ENCODE measurements at places on chromosomes 12 and 14. TPM values are rescaled to one million over a fixed set of nuclear protein-coding genes. Genes with fewer than 3 reads are reported as not detected.

GRCh38 chr12:75452675-75453330, 27.8 kb upstream of the GLIPR1 start:
- DNase-seq, result no peak

CLEC2A gene
- not detected for total RNA-seq

DNA sequence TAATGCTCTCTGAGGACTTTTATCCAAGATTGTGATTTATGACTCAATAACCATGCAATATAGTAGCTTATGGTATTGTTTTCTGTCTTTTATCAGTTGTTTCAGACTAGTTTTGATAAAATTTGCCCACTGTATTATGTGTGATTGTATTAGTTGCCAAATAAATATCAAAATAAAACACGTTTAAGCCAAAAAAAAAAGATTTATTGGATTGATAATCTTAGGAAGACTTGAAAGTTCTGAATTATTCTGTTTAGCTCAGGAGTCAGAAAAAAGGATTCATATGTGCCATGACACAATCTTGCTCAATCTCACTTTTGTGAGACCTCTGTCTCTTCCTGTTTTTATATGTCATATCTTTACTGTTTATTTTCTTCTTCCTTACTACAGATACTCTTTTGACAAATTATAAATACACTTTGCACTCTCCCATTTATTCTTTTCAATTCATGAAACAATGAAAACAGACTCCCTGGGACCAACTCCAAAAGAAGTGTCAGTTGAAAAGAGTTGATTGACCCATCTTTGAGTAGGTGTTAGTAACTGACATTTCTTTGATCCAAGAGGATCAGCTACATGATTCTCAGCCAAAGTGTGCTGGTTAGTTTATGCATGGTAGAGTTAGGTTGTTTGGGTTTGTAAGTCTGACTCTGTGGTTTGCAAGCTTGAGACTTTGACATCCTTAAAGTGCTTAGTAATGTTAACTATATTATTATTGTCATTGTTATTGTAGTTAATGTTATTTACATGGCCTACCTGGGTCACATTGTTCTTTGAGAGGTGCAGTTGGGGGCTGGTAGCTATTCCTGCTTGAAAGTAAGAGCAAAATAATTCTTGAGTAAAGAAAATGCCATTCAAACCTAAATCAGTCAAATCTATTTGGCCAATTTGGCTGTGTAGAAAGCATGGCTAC, 2.5 kb downstream of the OR6C76 start:
- DNase-seq, result no peak

- DNase-seq, result peak; percentile 58
Measured at GRCh38 chr14:102683399-102684297, 91.2 kb downstream of the RCOR1 start.

CCDC85C gene
- total RNA-seq, result 14.5 TPM

DNA sequence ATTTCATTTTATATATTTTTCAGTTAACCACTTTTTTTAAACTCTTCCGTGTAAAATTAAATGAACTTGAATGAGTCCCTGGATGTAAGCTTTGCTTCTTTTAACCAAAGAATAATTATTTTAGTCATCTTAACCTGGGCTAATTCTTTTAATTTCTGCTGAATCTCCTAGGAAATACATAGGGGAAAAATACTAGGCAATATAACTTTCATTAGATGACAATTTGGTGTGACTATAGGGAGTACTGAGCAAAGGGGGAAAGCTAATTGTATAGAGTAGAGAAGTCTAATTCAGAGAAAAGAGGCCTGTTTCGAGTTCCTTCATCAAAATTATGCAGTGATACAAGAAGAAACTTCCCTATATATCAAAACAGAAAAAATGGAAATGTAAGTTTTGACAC, 388.1 kb downstream of the NOVA1 start:
- no peak for DNase-seq

- DNase-seq, result no peak
Measured at GRCh38 chr12:80234667-80235066, 135.3 kb downstream of the OTOGL start.

DNA sequence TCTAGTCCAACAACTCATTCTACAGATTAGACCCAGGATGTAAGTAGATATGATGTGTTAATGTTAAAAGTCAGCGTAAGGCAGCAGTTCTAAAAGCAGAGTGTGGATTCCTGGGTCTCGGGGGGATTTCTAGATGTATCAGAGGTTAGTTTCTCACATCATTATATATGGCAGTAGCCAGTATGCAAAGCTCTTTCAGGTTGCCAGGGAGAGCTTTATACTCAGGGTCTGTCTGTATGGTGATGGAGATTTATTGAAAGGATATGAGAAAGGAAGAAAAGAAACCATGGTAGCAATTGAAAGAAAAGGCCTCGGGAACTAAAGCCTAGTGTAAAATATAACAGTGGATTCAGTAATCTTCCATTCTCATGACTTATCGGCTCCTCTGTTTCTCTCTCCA, 26.2 kb upstream of the PAWR start:
- no peak for DNase-seq

FGD4 gene
- total RNA-seq, result 131 TPM

GRCh38 chr12:52200086-52200780, 8.4 kb upstream of the KRT80 start:
- no peak for DNase-seq

- DNase-seq, result no peak
Measured at GRCh38 chr12:44889162-44889561, 13.0 kb upstream of the NELL2 start.

ADGRD1 gene
- 43.8 TPM for total RNA-seq

FBRSL1 gene
- 51.1 TPM for total RNA-seq

- no peak for DNase-seq
Measured at GRCh38 chr14:53187921-53188463, 34.9 kb upstream of the DDHD1 start.

- DNase-seq, result peak; percentile 74
Measured at GRCh38 chr14:69093631-69094421, 59.1 kb downstream of the DCAF5 start.

KCNA1 gene
- not detected for total RNA-seq

FBLN5 gene
- 151 TPM for total RNA-seq

- no peak for DNase-seq
Measured at GRCh38 chr14:34129927-34130552, 179.2 kb upstream of the EGLN3 start.

DNA sequence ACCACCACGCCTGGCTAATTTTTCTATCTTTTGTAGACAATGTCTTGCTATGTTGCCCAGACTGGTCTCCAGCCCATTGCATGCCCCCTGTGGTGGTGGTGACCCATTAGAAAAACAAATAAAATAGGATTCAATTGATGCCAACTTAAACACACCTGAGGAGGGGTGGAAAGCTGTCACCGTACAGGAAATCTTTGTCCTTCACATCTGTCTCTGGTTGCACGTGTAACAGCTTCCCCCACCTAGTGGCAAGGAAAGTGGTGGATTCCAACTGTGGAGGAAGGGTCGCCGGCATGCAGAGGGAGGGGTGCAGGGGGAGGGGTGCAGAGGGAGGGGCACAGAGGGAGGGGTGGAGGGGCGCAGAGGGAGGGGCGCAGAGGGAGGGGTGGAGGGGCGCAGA, 26.1 kb upstream of the GPR68 start:
- DNase-seq, result no peak

DNA sequence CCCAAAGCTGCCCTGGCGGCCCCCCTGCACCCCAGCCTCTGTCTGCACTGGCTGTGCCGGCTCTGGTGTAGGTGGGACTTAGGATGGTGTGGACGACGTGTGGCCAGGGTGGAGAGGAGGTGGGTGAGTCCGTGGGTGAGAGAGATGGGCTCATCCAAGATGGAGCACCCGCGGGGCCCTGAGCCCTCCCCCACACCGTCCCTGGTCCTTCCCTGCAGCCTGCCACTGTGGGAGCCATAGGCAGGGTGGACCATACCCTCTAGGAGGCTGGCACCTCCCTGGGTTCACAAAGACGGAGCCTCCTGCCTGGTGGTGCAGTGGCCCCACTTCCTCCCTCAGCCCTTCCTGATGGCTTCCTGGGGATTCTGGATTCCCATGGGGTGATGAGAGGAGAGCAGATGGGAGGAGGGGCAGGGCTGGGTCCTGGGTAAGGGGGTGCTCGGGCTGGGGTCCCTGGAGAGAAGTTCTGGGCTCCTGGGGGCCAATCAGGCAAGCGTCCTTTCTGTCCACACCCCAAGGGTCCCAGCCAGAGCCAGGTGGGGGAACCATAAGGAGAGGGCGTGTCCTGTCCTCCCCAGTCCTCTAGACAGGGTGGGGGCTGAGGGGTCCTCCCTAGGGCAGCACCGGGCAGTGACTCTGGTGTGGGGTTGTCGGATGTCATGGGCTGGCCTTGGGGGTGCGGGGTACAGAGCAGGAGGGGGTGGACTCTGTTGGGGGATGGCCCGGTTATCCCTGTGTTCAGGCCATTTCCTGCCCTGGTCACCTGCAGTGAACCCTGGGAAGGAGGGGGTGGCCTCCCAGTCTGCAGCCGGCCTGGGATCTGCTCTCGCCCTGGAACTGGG, 384.8 kb downstream of the TMEM121 start:
- DNase-seq, result no peak

- DNase-seq, result no peak
Measured at GRCh38 chr14:83697099-83697498, 1832.8 kb upstream of the FLRT2 start.

GRCh38 chr12:29682088-29682487, 101.7 kb downstream of the TMTC1 start:
- DNase-seq, result no peak

NTN4 gene
- total RNA-seq, result 11.0 TPM

GRCh38 chr14:42222924-42223471, 616.3 kb downstream of the LRFN5 start:
- peak; percentile 26 for DNase-seq

GRCh38 chr14:61346793-61347192, 25.4 kb downstream of the PRKCH start:
- no peak for DNase-seq

BBOF1 gene
- not detected for total RNA-seq

CCDC177 gene
- not detected for total RNA-seq

SIRT4 gene
- total RNA-seq, result not detected

- DNase-seq, result no peak
Measured at GRCh38 chr14:32343926-32344430, 14.9 kb downstream of the AKAP6 start.

GRCh38 chr12:98238515-98239130, 276.8 kb upstream of the TMPO start:
- DNase-seq, result peak; percentile 72

TAS2R7 gene
- not detected for total RNA-seq

RNU4-1 gene
- total RNA-seq, result not detected

GRCh38 chr12:111143271-111143670, 222.9 kb upstream of the MYL2 start:
- DNase-seq, result no peak

GRCh38 chr12:6925540-6926279, 2.0 kb upstream of the ATN1 start:
- DNase-seq, result peak; percentile 77

DNA sequence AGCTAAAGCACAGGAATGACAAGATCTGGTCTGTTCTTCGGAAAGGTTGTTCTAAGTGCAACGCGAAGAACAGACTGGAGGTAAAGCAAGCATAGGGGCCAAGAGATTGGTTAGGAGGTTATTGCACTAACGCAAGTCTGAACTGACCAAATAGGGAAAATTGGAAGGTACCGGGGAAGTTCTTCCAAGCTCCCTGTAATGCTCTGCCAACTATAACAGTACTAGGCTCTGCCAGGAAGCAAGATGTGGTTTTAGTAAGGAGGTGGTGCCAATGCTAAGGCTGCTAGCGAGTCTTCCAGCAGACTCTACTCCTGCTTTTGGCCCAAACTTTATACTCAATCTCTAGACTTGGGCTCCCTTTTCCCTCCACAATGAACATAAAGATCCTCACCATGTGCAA, 138.6 kb downstream of the PAWR start:
- DNase-seq, result no peak

ATG101 gene
- total RNA-seq, result 37.6 TPM

ESRRB gene
- total RNA-seq, result not detected

DNA sequence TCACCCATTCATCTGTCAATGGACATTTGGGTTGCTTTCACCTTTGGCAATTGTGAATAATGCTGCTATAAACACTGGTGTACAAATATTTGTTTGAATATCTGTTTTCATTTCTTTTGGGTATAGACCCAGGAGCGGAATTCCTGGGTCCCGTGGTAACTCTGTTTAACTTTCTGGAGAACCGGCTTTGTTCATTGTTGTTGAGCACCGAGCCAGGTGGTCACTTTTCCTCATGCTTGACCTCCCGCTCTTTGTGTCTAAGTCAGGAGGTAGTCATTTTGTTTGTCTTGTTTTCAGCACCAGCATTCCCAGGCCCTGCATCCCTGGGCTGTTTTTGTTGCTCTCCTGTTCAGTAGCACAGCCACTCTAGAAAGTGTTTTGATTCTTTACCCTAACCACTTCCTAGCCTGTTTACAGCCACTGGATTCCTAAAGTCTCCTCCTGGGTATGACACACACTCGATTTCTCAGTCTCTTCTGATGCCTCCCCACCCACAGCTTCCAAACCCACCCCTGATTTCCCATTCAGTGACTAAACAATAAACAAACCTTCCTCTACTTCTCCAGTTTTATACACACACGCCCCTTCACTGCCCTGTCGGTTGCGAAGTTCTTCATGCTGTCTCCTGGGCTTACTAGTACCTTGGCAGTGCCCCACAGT, 37.9 kb downstream of the B4GALNT3 start:
- peak; percentile 23 for DNase-seq

- no peak for DNase-seq
Measured at GRCh38 chr14:46496409-46496808, 155.2 kb downstream of the RPL10L start.

DNA sequence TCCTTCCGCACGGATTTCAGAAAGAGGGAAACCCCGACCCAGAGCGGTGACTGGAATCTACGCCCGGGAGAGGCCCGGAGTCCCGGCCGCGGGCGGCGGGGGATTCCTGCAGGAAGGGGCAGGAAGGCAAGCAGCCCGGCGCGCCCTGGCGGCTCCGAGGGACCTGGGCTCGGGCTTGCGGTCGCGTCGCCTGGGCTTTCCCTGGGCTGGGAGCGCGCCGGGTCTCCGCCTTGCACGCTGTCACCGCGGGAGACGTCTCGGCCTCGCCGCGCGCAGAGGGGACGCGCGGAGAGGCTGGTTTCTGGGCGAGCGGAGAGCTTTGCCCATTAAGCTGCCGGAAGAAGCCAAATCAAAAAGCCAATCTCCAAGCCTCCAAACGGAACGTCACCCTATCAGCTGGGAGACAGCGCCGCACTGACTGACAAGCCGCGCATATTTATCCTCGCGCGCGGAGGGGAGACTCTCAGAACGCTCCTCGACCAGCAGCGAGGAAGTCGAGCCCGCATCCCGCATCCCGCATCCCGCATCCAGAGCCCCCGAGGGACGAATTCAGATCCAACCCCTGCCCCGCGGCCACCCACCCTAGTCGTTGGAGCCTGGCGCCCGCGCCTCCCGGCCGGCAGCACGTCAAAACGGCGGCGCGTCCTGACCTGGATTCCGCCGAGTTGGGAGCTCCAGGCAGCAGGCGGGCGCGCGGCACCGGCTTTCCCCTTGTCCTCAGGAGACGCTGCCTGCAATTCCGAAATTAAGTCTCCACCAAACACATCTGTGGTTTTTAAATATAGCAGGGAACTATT, at the start of gene SLC8A3:
SLC8A3 (minus strand) TSS at position 293 of the 797 bp plus-strand sequence. CDS start 20,529 bp downstream, outside the sequence.
- DNase-seq, result peak; percentile 26
